Stimulated activated CD4-positive, alpha-beta T cell treated with anti-CD3 and anti-CD28 coated beads, Interleukin-4, amount 100 ng/mL, for 48 hours (primary cell): ENCODE measurements at places on chromosomes 4 and X.

GRCh38 chr4:157005193-157005592, 33.6 kb upstream of the PDGFC start:
- no peak for DNase-seq

DNA sequence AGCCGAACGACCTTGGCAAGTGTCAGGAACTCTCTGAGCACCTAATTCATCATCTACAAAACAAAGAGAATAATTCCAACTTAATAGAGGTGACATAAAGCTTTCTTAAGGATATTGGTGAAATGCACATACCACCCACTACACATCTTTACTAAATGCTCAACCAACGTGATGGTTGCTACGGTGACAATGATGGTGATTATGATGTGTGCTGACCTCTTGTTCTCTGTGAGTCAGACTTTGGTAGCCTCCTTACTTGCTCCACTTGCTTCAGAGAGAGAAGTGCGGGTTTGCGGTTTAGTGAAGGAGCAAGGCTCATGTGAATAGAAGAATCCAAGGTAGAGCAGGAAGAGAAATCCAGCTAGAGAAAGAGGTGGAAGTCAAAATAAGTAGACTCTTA, 52.8 kb upstream of the CLNK start:
- DNase-seq, result no peak

DNA sequence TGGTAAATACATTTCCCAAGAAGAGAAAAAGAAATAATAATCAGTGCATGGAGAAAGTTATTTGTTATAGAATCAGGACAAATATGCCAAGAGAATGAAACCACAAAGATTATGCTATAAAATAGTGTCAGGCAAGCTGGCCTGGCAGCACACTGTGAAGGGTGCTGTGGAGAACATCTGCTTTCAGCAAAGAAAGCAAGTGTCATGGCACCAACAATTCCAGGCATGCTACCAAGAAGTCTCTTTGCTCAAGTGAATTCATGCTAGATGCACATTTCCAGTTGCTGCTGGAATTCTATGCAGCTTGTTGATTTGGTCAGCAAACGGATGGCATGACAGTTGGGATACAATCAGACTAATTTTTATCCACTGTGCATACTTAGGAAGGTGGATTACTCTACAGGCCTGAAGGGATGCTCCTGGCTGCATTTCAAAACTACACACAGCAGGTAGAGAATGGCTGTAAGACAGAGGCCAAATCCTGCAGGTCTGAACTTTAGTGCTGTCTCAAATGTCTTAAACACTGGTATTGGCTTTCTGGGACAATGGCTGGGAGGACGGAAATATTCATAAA, 154.6 kb upstream of the FAT1 start:
- DNase-seq, result no peak

- DNase-seq, result no peak
Observed at GRCh38 chr4:38415682-38416081, 248.3 kb upstream of the KLF3 start.

DNA sequence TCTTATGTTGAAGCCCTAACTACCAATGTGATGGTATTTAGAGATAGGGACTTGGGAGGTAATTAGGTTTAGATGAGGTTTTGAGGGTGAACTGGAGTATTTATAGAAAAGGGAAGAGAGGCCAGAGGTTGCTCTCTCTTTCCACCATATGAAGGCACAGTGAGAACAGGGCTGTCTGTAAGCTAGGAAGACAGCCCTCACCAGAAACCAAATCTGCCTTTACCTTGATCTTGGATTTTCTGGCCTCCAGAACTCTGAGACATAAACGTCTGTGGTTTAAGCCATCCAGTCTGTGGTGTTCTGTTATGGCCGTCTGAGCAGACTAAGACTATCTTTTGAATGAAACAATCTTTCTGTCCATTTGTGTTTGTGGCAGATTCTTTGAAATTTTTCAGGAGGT, 223.7 kb downstream of the PDHA2 start:
- no peak for DNase-seq

DNA sequence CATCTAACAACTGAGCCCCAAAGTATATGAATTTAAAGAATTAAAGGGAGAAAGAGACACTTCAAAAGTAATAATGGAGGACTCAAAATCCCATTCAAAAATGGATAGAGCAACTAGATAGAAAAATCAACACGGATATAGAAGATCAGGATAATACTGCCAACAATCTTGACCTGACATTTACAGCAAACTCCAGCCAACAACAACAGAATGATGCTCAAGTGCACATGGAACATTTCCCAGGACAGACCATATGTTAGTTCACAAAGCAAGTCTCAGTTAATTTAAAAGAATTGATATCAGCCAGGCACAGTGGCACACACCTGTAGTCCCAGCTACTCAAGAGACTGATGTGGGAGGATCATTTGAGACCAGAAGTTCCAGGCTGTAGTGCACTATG, 72.0 kb upstream of the SMARCAD1 start:
- DNase-seq, result no peak

DNA sequence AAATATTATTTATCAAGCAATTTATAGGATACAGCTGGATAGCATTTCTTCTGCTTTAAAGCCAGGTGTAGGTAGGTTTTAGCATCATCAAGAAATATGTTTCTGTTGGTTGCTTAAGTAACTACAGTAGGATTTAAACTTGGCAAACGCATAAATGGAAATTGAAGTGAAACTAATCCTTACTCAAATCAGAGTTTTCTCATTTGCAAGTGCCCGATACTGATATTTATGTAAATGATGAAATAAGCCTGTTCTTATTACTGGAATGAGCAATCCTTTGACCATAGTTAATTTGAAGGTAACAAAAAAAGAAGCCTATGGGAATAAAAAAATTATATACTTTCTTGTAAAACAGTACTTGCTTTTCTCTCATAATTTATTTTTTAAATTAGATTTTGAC, 23.2 kb upstream of the PIGA start:
- no peak for DNase-seq

DNA sequence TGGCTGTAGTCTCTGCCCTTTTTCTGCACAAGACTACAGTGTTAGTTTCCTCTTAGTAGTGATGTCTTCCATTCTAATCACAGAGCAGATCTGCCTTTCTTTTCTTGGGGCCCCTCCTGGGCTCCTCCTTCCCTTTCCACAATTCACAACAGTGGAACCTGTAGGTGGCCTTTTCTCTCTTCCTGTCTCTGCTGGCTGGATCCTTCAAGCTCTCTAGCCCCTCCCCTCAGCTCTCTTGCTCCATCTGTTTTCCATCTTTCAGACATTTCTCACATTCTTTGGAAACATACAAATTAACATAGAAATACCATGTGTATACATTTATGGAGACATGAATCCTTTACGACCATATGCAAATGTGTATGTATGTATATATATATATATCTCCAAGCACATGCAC, 304 bp upstream of the SPIN2A start:
- no peak for DNase-seq

DNA sequence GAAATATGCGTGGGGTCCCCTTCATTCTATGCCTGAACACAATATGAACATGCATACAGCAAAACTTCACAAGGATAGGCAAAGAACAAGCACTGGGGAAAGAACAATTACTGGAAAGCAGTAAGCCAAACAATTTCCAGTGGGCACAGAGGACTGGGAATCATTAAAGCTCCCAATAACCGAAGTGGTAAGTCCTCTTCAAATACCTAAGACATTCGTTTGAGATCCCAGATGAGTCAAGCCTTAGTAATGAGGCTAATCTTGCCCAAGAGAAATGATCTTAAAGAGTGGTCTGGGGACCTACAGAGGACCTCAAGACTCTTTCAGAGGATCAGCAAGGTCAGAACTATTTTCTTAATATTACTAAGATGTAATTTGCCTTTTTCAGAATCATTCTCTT, 28.6 kb downstream of the ANAPC10 start:
- no peak for DNase-seq

DNA sequence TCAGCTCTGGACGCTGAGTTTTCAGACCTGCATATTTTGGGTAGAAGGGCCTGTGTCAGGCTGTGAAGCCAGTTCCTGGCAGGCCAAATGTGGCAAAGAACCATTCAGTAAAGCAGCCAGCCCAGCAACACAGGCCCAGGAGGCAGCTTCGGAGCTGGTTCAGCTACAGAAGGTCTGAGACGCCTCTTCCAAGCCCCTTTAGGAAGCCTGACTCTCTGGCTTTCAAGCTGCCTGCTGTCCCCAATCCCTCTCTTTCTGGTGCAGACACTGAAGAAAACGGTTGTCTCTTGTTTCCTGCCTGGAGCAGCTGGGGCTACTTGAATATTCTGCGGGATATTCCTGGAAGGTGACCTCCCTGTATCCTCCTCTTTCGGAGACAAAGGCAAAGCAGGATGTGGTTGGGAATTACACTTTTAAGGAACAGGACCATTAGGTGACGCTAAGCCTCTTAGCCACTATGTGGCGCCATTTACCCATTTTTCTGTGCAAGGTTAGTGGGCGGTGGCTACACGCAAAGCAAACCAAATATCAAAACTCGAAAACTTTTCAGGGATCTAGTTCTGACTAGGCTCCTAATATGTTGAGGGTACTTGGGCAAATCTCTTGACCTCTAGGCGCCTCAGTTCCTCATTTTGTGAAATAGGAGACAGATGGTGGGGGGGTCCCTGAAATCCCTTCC, 47.2 kb upstream of the LAS1L start:
- no peak for DNase-seq

- no peak for DNase-seq
Observed at GRCh38 chrX:129939986-129940385, 34.0 kb downstream of the UTP14A start.

DNA sequence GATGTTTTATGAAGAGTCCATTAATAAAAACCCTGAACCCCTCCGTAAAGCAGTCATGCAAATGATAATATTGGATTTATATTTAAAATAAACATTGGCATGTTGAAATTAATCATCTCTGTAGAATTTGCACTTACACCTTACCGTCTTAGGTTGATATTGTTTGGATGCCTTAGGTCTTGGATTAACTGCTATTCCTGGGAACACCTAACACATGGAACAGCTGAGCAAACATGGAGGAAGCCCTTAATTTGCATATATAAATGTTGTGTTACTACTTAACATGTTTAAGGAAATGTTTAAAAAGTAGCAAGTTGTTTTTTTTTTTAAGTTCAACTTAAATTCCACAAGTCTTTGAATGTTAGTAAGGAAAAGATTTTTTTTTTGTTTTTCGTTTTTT, 62.5 kb downstream of the NSD2 start:
- DNase-seq, result no peak

- peak; percentile 88 for DNase-seq
Observed at GRCh38 chrX:53081925-53082772, at the start of gene TSPYL2. TSS of gene TSPYL2 (plus strand) at chrX:53082367. CDS start at chrX:53082499, 132 bp downstream.

DNA sequence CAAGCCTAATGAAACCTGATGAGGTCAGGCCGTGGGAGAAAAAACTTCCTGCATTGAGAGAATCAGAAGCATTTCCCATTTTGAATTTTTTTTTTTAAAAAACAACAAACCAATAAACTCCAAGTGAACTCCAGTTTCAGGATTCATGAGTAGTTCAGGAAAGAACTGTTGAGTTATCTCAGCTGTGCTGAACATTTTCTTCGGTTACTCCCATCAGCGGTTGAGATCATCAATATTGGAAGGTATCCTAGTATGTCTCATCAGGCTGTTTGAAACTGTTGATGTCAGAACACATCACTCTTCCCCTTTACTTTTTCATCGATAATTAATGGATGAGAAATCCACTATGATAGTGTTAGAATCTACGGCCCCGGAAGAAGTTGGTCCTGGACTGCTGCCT, 82.4 kb upstream of the ADGRG2 start:
- DNase-seq, result no peak

GRCh38 chr4:79399076-79399475, 9.0 kb downstream of the GK2 start:
- no peak for DNase-seq

- no peak for DNase-seq
Observed at GRCh38 chr4:118398226-118399090, 45.7 kb upstream of the PRSS12 start.

- DNase-seq, result no peak
Observed at GRCh38 chrX:3145716-3146115, 104.4 kb downstream of the ARSF start.

DNA sequence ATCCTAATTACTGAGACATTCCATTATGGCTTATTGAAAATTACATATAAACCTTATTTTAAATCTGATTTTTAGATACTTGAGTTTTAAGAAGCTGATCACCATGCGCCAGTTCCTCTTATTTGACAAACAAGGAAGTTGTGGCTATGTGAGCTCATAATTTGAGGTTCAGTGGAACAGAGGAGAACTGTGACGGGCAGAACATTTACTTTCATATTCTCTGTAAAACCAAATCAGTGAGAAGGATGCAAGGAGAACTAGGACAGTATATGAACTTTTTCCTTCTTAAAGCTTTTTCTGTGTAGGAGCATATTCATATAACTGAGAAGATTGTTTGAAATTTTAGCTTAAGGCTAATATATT, 25.3 kb downstream of the STIM2 start:
- no peak for DNase-seq

DNA sequence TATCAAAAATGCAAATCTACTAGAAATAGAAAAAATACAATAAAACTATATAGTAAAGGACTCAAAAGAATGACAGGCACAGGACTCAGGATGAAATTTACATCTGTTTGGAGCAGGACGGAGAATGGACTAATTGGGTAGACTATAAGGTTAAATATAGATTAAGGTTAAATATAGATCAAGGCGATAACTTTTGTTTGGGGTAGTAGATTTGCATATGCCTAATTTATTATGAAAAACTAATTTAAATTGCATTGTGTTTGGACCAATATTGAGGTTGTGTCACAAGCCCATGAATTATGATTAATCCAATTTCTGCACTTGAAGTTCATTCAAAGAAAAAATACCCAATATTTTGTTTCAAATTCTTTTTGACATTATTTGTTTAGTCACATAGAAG, 31.0 kb downstream of the MTHFD2L start:
- no peak for DNase-seq

- DNase-seq, result no peak
Observed at GRCh38 chr4:43882470-43882869, 566.1 kb downstream of the KCTD8 start.

- no peak for DNase-seq
Observed at GRCh38 chr4:166091146-166091545, 218.1 kb downstream of the TLL1 start.

GRCh38 chr4:85672959-85673358, 198.0 kb downstream of the ARHGAP24 start:
- DNase-seq, result no peak

GRCh38 chr4:73741031-73741749, 821 bp downstream of the CXCL8 start:
- no peak for DNase-seq

DNA sequence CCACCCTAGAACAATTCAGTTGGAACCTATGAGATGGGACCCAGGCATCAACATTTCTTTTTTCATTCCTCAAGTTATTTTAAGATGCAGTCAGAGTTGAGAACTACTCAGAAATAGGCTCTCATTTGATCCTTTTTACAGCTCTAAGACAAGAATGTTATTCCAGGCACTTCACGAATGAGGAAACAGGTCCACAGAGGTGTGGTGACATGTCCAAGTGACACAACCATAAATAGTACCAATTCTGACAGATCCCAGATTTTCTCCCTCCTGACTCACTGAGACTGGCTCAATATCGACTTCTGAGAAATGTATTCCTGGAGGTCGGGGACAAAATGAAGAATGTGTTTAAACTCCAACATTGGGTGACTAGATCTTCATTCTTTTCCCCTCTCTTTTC, 11.1 kb downstream of the TCEANC start:
- DNase-seq, result no peak

GRCh38 chr4:185840953-185841352, 29.0 kb upstream of the SORBS2 start:
- DNase-seq, result no peak
